ENCODE measurements at places on chromosomes 13 and 19. TPM values are rescaled to one million over a fixed set of nuclear protein-coding genes. Genes with fewer than 3 reads are reported as not detected.

GRCh38 chr19:4066682-4067395 lies at the start of gene ZBTB7A:
TSS of gene ZBTB7A (minus strand) at chr19:4066899. CDS start at chr19:4055232, 11,667 bp downstream.
- DNase-seq = no peak

- DNase-seq = peak; percentile 7
Measured at GRCh38 chr13:67343777-67344176, 113.6 kb upstream of the PCDH9 start.

DNA sequence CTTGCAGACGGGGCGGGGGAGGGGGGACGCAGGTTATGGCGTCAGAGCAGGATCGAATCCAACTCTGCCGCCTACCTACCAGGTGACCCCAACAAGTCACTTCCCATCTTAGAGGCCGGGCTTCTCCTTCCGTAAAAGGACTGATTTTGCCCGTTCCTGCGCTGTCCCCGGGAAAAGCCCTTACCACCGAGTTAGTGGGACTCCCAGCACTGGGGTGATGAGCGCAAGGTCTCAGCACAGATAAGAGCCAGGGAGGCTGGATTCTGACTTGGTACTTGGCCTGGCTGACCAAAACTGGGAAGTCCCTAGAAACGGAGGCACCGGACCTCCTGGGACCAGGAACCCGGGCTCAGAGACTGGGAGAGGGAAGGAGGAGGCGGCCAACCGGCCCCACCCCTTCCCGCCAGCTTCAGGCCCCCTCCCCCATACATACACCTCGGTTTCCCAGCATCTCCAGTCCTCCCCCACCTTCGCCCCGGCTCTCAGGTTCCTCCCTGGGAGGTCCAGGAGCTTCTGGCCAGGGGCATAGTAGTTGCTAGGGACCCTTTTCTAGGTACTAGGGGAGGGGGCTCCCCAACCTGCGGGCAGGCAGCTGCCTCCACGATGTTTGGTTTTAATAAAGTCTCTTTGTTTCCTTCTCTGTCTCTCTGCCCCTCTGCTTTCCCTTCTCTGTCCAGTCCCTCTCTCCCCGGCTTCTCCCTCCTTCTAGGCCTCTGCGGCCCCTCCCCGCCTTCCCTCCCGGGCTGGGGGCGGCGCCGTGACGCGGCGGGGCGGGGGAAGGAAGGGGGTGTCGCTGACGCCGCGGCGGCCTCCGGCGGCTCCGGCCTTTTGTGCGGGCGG lies at the start of gene GRAMD1A:
GRAMD1A (plus strand) TSS at position 826 of the 840 bp plus-strand sequence. CDS start 156 bp downstream, outside the sequence.
- peak; percentile 77 for DNase-seq

GRCh38 chr19:38076337-38076736 lies 147.7 kb downstream of the DPF1 start:
- DNase-seq = no peak

Gene SMIM24
- polyA plus RNA-seq = 572 TPM

Gene VSIG10L
- 5.0 TPM for polyA plus RNA-seq

DNA sequence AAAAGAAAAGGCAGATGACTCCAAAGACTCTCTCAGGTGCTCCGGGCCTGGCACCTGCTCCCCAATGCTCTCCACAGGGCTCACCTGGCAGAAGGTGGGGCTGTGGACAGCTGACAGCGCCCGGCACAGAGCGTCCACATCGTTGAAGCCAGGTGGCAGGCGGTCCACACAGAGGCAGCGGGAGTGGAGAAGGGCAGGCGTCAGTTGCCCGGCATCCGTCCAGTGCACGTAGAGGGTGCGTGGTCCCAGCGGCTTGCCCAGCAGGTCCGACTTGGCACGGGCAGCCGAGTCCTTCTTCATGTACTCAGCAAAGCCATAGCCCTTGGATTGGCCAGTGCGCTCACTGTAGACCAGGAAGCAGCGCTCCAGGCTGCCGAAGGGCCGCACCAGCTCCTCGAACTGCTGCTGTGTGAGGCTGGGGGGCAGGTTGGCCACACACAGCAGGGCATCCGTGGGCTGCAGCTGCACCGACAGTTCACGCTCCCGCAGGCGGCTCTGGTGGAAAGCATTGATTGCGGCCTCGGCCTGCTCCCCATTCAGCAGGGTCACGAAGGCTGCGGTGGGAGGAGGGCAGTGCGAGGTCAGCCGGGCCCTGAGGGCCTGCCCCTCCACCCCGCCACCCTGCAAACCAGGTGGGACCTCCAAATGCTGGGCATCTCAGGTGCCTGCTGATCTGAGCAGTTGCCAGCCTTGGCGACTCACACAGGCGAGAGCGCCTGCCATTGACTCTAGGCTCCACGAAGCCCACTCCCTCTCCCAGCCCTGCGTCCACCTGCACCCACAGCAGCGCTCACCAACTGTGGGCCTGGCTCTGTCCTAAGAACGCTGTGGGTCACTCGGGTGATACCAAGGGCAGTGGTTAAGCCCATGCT lies 4.5 kb downstream of the RAVER1 start:
- DNase-seq = no peak

DNA sequence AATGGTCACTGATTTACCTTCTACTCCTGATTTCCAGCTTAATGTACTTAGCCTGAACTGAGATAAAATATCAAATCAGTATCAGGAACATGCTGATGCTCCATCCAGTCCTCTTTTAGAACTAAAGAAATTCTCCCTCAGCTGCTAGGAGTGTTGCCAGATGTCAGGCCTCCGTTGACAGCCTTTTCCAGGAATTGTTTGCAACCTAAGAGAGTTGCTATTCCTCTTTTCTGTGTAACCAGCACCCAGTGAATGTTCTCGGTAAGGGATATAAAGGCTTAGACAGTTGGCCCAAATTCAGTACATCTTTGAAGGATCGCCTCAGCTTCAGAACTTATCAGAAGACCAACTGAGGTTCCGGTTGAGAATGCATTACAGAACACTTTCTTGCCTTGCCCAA lies 559.0 kb downstream of the PCDH17 start:
- no peak for DNase-seq

GRCh38 chr13:60331249-60332012 lies 65.6 kb upstream of the TDRD3 start:
- DNase-seq = no peak

GRCh38 chr13:73851104-73851503 lies 283.1 kb downstream of the KLF12 start:
- no peak for DNase-seq

DNA sequence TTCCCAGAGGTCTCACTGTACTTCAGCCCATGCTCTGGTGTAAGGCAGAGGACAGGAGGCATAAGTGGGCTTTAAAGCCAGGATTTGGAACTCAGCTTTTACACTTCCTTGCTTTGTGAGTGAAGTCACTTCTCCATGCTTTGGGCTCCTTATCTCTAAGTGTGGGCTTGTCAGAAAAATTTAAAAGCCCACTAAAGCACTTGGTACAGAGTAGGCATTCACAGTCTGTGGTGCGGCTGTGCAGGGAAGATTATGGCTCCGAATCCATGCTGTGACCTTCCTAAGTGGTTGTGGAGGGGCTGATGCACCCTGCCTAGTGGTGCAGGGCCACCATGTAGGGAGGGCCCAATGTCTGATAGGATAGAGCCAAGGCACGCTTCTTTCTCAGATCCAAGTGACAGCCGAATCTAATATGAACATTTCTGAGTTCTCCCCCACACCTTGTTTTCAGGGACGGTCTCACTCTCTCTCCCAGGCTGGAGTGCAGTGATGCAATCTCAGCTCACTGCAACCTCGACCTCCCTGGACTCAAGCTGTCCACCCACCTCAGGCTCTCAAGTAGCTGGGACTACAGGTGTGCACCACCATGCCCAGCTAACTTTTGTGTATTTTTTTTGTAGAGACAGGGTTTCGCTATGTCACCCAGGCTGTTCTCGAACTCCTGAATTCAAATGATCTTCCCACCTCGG lies 6.9 kb downstream of the TIMM29 start:
- DNase-seq = no peak

DNA sequence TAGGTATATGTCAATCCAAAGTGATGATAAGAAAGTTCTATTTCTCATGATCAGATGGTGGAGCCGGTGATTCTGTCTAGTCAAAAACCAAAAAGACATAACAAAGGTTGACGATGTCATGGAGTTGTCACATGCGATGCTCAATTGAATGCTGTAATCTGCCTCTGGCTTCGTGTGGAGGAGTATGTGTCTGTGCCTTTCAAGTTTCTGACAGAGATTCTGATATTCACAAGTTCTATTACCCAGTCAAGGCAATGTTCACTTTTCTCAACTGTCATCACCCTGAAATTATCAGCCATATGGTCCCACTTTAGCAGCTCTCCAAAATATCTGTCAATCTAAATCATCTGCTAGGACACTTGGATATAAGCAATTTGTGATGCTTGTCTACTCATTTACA lies 367.6 kb upstream of the PRR20A start:
- DNase-seq = no peak

All from right renal pelvis (tissue), 4 donors.